ENCODE measurements at places on chromosomes 16 and 17.

- no peak for DNase-seq
Measured at GRCh38 chr17:78323826-78324390, 36.0 kb downstream of the SOCS3 start.

- no peak for DNase-seq
Measured at GRCh38 chr17:72982680-72983079, 109.8 kb downstream of the SLC39A11 start.

GRCh38 chr17:50422738-50423137, 3.3 kb upstream of the ACSF2 start:
- no peak for DNase-seq

DNA sequence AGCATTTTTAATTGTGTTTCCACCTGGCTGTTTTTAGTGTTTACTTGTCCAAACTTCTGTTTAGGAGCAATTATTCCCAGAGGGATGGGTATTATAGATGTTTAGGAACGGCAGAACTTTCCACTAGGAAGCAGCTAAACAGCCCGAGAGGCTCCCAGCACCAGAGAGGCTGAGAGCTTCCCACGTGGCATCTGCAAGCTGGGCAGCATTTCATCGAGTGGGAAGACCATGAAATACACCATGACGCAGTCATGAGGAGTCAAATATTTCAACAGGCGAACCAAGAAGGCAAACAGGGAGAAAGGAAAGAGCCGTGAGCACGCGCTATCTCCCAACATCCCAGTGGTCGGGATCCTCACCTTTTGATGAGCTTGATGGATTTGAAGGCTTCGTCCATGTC, 24.1 kb downstream of the TMEM204 start:
- DNase-seq = no peak

DNA sequence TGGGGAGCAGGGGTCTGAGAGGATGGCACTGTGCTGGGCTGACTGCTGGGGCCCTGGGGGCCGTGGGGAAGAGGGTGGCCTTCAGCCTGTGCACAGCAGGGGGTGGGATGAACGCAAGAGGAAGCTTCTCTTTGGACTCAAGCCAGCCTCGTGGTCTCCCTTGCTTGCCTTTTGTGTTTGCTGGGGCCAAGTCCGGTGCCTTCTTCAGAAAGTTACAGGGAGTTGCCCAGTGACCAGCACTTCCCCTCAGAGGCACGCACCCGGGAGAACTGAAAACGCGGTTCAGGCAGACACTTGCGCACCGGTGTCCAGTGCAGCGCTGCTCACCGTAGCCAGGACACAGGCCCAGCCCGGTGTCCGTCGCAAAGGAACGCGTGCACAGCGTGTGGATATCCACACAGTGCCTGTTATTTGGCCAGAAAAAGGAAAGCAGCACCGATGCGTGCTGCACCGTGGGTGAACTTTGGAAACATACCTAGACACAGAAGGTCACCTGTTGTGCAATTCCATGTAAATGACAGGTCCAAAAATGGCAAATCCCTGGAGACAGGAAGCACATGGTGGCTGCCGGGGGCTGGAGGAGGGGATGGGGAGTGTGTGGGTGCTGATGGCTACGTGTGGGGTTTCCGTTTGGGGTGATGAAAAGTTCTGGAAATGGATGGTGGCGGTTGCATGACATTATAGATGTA, 29.4 kb upstream of the NUDT16L1 start:
- DNase-seq = no peak

- no peak for DNase-seq
Measured at GRCh38 chr16:52247737-52248136, 299.2 kb downstream of the TOX3 start.

- DNase-seq = no peak
Measured at GRCh38 chr17:51185763-51186332, 19.6 kb downstream of the NME2 start.

GRCh38 chr17:80907281-80907680, 84.4 kb upstream of the CHMP6 start:
- DNase-seq = no peak

- no peak for DNase-seq
Measured at GRCh38 chr16:912684-913613, 57.8 kb downstream of the LMF1 start.

GRCh38 chr17:21375757-21376080, 438 bp upstream of the KCNJ12 start:
- DNase-seq = no peak

DNA sequence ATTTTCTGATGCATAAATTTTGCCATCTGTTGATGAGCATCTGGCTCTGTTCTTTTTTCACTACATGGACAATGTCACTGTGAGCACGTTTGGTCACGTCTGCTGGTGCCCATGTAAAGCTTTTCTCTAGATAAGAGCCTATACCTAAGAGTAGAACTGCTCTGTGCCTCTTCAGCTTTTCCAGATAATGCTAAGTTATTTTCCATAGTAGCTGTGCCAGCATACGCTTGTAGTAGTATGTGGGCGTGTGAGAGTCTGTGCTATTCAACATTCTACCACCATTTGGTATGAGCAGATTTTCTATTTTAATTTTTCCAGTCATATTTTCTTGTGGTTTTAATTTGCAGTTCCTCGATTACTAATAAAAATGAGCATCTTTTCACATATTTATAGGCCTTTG, 33.2 kb downstream of the VPS35L start:
- no peak for DNase-seq

DNA sequence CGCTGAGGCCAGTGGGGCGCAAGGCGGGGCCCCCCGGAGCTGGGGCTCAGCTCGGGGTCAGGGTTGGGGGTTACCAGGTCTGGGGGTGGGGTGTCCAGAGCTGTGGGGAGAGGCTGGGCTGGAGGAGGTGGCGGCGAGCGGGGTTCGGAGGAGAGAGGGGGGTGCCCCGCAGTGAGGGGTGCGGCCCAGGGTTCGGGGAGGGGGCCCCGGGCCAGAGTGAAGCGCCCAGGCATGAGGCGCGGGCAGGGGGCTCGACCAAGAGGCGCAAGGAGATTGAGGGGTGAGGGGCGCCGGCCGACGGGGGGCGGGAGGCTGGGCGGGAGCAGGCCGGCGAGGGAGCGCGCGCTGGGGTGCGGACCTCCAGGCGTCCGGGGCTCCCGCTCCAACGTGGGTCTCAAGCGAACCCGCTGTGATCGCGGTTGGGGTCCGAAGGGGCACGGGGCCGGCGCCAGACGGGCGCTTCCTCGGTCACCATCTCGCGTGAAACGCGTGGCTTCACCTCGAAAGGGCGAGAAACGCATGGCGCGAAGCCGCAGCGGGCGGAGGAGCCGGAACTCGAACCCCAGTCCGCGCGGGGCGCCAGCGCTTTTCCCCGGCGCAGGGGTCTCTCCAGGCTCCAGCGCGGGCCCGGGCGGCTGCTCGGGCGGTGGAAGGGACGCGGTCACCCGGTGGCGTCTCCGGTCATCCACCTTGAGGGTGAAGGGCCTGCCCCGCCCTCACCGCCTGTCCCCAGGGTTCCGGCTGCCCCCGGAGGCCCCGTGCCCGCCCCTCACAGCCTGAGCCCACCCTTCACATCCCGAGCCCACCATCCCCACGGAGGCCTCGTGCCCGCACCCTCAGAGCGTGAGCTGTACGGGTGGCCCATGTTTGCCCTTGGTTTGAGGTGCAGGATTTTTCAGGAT, 846 bp downstream of the CPNE7 start:
- no peak for DNase-seq

- DNase-seq = no peak
Measured at GRCh38 chr17:3571043-3571900, 13.7 kb upstream of the TRPV3 start.

DNA sequence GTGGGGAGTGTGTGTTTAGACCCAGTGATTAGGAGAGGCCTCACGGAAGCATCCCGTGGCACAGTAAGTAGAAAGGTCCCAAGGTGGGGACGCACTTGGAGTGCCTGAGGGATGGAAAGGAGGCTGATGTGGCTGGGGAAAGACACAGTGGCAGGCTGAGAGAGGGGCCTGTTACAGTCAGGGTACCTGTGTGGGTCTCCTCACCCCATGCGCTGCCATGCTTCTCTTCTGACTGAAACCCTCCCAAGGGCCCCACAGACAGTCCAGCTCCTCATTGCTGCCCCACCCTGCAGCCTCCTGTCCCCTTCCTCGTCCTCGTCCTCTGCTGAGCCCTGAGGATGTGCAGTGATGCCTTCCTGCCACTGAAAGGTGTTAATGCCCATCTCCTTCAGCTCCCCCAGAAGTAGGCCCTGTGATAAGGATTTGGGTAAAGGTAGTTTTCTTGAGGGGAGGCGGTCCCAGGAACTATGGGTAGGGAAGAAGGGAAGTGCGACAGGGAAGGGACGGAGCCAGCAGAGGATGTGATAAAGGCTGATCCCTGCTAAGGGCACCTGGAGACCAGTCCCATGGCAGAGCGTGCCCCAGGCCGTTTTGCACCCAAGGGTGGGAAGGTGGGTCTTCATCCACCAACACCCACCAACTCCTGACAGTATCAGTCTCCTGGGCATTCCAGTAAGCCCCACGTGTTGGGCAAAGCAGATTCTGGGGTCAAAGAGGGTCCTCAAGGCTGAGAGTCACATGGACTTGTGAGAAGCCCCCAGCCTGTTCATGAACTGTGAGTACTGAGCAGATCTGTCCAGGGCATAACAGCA, 237.2 kb downstream of the GSG1L start:
- DNase-seq = no peak

DNA sequence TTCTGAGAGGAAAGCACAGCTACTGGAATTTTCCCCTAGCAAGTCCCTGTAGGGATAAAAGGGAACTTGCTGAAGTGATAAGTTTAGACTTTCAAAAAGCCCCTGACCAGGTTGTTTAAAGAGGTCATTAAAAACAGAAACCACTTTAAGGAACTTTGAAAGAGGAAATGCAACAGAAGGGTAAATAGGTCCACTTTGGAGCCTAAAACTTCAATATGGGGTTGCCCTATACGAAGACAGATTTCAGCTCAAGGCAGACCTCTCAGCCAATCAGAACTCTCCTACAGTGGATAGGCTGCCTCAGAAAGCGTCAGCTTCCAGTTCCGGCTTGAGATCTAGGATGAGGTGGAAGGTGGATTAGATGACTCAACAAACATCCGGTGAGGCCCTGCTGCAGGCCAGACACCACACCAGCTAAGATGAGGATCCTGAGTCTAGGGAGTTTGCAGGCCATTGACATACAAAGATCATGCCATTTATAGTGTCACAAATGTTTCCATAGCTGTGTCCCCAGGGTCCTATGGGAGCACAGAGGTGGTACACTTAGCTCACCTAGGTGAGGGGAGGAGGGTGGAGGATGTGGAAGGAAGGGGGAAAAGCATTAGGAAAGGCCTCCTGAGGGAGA, 7.9 kb upstream of the MFSD6L start:
- DNase-seq = peak; percentile 26

- DNase-seq = no peak
Measured at GRCh38 chr17:77571155-77571981, 387.1 kb upstream of the TNRC6C start.

DNA sequence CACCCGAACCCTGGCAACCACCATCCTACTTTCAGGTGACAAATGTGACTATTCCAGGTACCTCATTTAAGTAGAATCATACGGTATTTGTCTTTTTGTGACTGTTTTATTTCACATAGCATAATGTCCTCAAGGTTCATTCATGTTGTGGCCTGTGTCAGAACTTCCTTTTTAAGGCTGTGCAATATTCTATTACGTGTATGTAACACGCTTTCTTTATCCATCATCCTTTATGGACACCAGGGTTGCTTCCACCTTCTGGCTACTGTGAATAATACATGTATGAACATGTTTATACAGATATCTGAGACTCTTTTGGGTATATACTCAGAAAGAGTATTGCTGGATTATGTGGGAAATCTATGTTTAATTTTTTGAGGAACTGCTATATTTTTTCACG, 28.7 kb upstream of the RSL1D1 start:
- DNase-seq = no peak

DNA sequence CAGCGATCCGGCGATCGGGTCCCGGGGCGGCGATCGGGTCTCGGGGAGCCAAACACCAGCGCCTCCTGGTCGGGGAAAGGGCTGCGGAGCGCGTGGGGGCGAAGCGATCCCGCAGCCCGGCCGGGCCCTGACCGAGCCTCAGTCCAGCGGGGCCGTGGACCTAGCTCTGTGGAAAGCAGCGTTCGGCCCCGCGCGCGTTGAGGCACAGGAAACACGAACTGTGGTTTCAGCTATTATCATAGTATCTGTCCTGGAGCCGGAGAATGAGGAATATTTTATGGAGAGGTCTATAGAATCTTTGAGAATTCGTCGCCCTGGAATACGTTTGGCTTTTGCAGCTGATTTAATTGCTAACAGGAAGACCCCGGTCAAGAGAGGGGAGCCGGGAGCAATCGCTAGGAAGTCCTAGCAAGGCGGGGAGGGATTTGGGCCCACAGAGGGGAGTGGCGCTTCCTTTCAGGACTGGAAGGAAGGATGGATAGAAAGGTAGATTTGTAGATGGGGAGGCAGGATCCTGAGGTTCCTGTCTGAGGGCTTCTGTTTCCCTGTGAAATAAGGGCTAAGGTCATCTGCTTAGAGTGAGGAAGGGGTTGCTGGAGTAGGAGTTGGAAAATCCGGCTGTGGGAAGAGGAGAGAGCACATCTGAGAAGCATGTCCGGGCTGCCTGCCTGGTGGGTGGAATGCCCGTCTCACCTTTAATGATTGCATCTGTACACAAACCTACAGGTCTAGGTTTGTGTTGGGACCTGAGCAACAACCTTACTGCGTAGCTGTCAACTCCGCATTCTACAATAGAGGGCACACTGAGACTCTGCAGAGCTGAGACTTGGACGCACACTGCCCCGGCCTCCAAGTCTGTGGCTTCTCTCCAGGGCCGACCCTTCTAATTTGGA, 770 bp downstream of the CCNF start:
- peak; percentile 25 for DNase-seq

DNA sequence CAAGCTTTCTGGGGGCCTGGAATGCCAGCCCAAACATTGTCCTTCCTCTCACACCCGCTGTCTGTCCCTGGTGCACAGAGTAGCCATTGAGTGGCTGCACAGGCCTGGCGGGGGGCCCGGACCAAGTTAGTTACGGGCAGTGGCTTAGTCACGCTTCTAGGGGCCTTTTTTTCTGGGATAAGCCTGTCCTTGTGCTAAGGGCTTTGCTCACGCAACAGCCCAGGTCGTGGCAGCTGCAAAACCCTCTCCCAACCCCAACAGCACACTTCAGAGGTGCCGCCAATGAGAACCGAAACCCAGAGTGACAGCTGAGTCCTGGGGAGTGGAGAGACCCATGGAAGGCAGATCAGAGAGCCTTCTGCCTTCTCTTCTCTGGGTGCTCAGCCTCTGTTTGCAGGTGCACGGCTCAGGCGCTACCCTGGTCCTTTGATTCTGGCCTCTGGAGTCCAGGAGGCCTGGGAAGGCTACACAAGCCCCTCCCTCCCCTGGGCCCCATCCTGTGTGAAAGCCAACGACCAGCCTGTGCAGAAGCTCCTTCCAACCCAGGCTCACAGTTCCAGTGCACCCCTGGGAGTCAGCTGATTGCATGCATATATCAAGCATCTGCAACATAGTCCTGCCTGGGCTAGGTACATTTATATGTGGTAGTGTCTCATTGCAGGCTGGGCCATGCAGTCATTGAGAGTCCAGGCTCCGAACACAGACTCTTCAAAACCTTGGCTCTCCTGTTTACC, 9.1 kb downstream of the WSCD1 start:
- DNase-seq = no peak

All from SW480 (cell line).